Right renal cortex interstitium (tissue), 3 donors: ENCODE measurements at places on chromosomes 4 and X.

DNA sequence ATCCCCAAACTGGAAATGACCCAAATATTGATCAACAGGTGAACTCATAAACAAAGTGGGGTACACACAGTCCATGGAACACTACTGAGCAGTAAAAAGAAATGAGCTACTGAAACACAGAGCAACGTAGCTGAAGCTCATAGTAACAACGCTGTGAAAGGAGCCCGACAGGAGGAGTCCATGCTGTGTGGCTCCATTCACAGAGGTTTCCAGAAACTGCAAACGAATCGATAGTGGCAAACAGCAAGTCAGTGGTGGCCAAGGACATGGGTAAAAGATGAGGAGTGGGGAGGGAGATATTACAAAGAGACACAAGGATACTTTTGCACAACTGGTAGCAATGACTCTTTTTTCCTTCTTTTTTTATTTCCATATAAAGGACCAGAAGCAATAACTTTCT lies 90.4 kb downstream of the HAUS3 start:
- DNase-seq = no peak

DNA sequence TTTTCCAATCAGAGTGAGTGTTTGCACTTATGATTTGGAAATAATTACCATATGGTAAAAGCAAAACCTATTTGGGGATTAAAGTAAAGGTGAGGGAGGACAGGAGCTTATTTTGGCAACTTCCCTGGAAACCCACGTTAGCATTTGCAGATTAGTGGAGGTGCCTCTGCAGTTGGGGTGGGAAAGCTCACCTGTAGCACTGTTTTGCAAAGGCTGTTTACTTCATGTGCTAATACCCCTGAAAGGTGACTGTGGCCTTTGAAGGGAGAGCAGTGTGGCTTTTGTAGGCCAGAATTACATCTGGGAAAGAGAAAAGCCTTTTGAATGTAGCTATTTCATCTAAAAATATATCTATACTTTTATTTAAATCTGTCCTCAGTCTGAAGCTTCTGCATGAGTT lies 9.4 kb downstream of the SUPT20HL1 start:
- no peak for DNase-seq

DNA sequence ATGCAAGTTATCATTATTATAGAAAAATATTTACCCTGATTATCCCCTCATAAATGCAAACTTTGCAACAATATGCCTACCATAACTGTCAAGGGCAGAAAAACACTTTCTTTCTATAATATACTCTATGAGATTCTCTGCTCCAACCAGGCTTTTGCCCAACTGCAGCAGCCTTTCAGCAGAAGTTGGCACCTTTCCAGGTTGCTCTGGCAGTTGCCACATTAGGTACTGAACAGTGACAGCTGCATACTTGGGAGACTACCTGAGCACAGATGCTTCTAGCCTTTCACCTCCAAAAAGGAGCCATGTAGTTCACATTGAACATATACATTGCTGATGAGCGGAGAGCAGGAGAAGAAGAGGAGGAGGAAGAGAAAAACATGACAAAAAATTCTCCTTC lies 69.5 kb upstream of the BRWD3 start:
- DNase-seq = no peak

DNA sequence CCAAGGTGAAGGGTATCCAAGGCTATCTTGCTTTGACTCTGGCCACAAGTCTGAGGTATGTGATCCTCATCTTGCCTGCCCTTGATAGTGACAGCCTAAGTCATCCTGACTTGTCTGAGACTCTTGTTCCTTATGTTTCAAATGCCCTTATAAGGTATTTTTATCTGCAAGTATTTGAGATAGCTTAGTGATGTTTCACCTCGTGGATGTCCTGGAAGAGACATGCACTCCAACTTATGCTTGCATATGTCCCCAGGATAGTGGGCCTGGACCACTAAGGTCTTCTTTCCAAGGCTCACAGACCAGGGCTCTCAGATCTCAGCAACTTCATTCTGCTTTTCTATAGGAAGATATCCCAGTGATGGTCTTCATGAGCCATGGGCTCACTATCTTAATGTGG lies 120.5 kb upstream of the WDR1 start:
- DNase-seq = no peak

DNA sequence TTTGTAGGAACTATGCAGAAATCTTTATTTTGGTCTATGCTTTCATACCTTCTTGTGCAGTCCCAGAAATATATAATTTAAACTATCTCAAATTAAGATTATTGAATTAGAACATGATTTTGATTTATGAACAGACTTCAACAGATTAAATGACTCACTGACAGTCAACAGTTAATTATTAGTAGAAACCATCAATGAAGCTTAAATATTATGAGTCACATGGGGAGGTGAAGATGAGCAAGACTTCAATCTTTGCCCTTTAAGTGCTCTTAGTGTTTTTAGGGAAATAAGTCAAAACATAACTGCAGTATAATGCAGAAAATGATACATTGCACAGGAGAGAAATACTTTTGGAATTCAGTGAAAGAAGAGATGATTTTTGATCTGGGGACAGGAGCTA lies 81.5 kb upstream of the BMP3 start:
- no peak for DNase-seq

GRCh38 chr4:175789647-175790046 lies 22.4 kb downstream of the GPM6A start:
- no peak for DNase-seq

DNA sequence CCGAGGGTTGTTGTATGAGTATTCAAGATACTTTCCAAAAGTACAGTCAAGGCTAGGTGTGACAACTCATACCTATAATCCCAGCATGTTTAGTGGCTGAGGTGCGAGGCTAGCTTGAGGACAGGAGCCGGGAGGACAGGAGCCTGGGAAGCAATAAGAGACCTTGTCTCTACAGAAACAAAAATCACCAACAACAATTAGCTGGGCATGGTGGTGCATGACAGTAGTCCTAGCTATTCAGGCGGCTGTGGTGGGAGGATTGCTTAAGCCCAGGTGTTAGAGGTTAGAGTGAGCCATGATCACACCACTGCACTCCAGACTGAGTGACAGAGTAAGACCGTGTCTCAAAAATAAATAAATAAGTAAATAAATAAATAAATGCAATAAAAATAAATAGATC lies 91.6 kb downstream of the TLL1 start:
- no peak for DNase-seq

DNA sequence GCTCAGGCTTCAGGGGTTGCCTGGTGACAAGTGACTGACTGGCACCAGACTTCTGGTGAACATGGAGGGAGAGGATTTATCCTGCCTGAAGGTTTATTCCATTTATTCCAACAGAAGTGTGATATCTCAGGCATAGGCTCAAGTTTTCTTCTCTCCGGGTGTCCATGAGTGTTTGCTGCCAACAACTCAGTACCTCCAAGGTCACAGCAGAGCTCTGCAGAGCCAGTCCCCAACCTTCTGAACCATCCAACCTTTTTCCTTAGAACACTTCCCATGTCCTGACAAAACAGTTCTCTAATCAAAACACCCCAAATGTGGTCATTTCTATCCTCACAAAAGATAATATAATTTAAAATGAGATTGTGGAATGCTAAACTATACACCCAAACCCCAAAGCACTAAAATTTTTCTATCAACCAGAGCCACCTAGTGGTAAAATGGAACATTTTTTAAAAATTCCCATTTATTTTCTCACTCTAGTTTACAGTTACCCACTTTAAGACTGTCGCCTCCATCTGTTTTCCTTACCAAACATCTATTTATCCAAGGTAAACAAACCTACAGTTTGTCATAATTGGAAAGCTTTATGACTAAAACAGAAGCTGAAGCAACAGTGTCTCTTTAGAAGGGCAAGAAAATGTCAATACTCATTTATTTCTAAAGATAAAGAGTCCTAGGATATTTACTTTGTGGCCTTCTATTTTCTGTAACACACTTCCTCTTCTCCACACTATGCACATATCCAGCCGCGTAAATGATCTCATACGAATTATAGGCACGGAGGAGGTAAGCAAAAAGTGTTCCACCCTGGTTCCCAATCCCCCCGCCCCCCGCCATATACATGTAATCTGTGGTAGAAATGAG lies 39.5 kb downstream of the TMEM154 start:
- DNase-seq = no peak

- DNase-seq = no peak
Measured at GRCh38 chrX:70398899-70399298, 24.2 kb upstream of the GDPD2 start.

- no peak for DNase-seq
Measured at GRCh38 chrX:72306851-72307645, 1.3 kb upstream of the CITED1 start.

DNA sequence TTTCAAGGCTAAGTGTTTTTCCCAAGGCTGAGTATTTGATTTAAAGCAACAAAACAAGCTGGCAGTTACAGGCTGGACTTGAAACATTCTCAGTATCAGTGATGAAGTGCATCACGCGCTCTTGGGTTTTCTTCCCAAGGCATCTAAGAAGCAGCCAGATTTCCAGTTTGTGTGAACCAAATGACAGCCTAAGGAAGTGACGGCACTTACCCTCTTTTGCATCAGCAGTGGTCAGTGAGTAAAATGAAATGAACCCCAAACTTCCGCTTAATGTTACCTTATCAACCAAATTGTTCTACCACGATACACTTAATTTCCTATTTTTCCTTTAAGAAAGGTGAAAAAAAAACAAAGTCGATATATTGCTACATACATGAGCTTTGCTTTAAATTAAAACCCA lies 15.8 kb upstream of the GYPE start:
- no peak for DNase-seq

- no peak for DNase-seq
Measured at GRCh38 chr4:48937033-48937432, 30.5 kb upstream of the OCIAD2 start.

DNA sequence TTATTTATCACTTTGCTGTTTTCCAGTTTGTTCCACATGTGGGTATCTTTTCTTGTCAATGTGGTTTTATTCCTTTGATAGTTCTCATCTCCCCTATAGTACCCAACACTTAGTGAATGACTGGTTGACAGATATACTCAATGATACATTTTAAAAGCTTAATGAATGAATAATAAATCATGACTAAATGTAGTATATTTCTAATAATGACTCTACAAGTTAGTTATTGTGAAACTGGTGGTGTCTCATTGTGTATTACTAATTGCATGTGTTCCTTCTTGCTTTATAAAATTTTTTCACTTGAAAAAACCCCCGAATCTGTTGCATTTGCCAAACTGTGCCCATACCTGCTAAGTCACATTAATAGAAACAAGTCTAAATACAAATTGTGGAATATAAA lies 95.4 kb downstream of the MBNL3 start:
- no peak for DNase-seq

DNA sequence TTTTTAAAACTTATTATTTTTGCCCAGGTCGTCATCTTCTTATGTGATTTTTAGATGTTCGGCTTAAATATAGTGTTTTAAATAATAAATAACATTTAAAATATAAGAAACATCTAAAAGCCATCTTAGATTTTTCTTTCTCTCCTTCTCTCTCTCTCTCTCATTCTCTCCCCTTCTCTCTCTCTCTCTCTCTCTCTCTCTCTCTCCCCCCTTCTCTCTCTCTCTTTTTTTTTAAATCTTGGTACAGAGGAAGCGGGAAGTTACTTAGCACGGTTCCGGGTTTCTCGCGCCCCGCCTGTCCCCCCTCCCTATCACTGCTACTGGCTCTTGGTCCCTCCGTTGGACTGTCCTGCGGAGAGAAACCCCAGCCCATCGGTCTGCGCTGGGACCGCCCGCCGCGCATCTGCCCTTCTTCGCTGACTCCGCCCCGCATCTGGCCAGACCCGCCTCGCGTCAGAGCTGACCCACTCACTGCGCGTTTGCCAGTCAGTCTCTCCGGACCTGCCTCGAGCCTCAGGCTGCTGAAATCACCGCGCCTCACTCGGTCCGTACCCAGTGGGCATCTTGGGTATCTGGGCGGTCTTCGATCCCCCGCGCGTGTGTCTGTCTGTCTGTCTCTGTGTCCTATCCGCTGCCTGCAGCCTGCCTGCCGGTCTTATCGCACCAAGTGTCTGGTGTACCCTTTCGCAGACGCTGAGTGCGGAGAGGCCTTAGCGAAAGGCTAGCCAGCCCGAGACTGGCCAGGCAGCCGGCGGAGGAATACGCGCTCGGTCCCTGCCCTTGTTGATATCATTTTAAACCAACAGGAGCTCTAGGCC lies at the start of gene PABPC5:
Gene PABPC5 (plus strand): TSS at position 489 of the 818 bp plus-strand sequence. CDS start 739 bp downstream, outside the sequence.
- DNase-seq = peak; percentile 53

DNA sequence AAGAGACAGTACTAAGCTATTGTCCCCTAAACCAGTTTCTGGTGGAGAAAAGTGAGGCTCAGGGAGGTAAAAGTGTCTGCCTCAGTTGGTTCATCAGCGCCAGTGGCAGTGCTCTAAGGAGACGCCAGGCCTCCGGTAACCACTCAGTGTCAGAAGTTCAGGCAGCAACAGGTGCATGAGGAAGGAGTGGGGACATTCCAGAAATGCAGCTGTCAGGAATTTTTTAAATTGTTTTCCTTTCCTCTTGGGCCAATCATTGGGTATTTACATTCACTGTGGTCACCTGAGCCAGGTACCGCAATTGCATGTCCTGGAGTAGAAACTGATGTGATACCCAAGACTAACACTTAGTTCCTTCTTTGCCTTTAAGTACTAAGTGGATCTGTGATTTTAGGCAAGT lies 40.2 kb upstream of the HS3ST1 start:
- DNase-seq = no peak

DNA sequence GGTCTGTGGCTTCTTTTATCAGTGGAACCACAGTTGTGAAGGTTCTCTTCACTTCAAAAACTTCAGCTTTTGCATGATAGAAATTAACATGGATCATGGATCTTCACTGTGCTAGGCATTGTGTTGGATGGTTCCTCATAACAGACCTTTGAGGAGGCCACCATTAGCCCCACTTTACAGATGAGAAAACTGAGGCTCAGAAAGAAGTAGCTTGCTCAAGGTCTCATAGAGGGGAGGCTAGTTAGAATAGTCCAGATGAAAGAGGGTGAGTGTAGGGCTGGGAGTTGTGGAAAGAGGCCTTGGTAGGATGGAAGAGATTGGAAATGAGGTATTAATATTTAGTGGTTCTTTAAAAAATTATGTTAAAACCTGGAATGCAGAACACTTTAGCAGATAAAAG lies 2.6 kb downstream of the TSR2 start:
- no peak for DNase-seq

- DNase-seq = no peak
Measured at GRCh38 chr4:107699466-107700206, 20.4 kb downstream of the PAPSS1 start.

DNA sequence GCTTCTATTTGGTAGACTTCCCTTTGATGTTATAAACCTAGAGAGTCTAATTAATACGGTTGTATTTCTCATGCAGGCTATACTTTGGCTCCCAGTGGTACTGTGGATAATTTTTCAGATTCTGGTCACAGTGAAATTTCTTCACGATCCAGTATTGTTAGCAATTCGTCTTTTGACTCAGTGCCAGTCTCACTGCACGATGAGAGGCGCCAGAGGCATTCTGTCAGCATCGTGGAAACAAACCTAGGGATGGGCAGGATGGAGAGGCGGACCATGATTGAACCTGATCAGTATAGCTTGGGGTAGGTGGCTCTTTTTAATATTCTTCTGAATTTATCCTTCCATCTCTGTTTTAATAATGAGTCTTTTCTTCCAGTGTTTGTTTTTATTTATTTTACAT lies 249.7 kb downstream of the RAPGEF2 start:
- no peak for DNase-seq

GRCh38 chr4:39054497-39054896 lies 7.5 kb upstream of the KLHL5 start:
- DNase-seq = no peak
